ENCODE measurements at places on chromosomes 11 and 22.

DNA sequence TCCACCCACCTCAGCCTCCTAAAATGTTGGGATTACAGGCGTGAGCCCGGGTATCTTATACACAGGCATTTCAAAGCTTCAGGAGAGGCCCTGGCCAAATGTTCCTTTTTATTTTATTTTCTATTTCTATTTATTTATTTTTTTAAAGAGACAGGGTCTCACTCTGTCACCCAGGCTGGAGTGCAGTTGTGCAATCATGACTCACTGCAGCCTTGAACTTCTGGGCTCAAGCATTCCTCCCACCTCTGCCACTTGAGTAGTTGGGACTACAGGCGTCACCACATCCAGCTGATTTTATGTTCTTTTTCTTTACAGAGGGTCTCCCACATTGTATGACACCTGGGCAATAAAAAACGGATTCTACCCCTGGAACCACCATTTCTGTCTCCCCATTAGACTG is 71.2 kb downstream of the FBXO7 start:
- DNase-seq = no peak

DNA sequence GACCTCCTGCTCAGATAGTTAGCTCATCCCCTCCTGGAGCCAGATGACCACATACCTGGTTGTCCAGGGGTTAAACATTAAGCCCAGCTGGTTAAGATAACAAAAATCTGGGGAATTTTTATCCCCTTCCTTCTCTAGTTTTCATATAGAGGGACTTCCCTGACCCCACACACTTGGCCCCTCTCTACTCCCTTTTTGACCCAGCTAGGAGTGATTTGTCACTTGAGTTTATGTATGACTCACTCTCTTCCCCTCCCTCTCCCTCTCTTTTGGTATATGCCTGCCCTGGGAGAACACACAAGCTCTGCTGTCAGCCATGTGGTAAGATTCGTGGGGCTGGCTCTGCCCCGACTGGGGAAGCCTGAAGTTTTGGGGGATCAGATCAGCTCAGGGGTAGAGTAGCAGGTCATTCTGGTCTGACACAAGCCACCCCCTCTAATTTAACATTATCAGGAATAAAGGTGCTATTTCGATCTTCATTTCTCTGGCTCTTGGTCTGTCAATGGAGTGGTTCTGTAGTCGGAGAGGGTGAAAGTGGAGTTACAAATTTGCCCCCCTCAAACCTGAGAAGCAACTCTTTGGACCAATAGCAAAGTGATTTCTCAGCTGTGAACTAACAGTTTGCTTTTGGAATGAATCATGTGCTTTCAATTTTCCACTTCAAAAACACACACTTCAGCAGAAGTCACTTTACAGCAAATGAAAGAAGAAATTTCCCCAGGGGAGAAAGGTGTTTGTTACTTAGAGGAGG is 415.3 kb upstream of the CADM1 start:
- DNase-seq = no peak

DNA sequence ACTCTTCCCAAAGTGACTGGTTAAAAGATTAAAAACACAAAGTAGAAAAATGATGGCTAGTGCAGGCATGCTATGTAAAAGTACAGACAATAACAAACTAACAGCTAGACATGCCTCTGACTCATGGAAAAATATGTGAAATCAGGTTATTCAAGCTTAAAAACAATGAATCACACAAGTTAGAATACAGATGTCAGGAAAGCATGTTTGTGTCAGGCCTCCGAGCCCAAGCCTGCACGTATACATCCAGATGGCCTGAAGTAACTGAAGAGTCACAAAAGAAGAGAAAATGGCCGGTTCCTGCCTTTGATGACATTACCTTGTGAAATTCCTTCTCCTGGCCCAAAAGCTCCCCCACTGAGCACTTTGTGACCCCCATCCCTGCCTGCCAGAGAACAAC is 110.1 kb downstream of the NOX4 start:
- DNase-seq = peak; percentile 79

DNA sequence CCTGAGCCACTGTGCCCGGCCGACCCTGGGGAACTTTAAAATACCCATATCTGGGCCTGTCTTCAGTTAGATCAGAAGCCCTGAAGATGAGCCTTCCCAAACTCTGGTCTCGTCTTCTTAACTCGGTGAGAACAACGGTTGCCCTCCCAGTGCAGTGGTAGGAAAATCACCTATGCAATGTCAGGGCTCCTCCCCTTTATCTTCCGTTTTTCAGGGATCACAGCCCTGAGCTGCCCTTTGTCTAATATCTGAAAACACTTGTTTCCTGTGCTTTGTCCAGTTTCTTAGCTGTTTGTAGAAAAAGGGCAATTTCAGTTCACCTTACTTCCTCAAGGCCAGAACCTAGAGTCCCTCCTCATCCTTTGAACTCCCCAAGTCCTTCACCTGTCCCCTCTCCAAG is 9.4 kb downstream of the DRAP1 start:
- no peak for DNase-seq

DNA sequence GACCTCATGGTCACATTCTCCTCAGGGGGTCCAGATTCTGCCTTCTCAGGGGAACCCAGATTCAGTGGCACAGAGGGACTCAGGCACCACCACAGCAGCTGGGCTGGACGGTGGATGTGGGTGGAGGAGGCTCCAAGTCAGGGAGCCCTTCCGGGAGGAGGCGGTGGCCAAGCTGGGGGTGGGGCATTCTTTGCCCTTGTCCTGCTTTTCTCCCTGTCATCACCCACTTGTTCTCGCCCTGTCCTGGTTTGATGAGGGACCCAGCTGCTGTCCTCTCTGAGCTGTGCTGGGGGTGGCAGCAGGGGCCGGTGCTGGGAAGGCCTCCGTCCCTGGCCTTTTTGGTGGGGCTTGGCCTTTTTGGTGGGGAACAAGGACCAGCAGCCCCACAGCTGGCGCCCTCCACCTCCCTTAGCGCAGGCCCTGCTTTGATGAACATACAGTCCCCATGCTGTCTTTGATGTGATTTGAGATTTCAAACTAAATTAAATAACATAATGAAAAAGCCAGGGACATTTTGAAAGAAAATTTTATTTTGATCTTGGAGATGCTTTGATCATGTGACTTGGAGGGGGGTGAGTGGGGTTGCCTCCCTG is 1168.2 kb downstream of the BRD1 start:
- no peak for DNase-seq

DNA sequence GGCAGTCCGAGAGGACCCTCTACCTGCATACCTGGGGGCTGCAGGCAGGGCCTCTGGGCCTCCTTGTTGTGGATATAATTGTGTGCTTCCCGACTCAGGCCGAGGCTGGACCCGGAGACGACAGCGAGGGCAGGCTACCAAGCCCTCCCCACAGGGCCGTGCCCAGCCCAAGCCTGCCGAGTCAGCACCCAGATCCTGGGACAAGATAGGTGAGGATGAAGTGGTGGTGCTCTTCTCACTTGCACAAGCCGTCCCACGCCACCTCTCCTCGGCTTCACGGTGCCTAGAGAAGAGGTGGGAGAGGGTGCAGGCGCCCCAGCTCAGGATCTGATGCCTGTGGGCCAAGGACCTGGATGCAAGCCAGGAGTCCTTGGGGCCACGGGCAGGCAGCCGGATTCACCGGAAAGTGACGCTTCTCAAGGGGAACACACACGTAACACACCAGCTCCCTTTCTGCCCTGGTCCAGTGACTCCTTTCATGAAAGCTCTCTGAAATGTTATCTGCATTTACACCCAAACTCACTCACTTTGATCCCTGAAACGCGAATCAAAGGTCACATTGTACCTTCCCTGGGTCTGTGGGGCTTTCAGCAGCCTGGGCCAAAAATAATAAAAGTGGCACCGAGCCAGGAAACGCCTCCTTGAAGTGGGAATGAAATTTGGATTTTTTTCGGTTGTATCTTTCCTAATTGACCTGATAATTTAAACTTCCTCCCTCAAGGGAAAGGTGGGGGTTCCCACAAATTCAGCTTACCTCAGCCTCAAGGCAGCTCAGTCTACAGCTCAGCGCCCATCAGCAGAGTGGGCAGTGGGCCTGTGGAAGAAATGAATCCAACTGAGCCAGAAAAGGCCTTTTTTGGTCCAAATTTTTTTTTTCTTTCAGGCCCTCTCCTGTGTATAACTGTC is 1.1 kb upstream of the GNB1L start:
- DNase-seq = no peak

- DNase-seq = no peak
These were observed 417.0 kb upstream of the NARS2 start for GRCh38 chr11:78991681-78992080.

- DNase-seq = no peak
These were observed 16.9 kb upstream of the ALX4 start for GRCh38 chr11:44326615-44327475.

GRCh38 chr11:34904421-34904955 is 11.7 kb downstream of the APIP start:
- DNase-seq = no peak

- DNase-seq = no peak
These were observed 61.5 kb upstream of the EP300 start for GRCh38 chr22:41030891-41031290.

- DNase-seq = no peak
These were observed 18.9 kb downstream of the AP1B1 start for GRCh38 chr22:29369460-29369859.

DNA sequence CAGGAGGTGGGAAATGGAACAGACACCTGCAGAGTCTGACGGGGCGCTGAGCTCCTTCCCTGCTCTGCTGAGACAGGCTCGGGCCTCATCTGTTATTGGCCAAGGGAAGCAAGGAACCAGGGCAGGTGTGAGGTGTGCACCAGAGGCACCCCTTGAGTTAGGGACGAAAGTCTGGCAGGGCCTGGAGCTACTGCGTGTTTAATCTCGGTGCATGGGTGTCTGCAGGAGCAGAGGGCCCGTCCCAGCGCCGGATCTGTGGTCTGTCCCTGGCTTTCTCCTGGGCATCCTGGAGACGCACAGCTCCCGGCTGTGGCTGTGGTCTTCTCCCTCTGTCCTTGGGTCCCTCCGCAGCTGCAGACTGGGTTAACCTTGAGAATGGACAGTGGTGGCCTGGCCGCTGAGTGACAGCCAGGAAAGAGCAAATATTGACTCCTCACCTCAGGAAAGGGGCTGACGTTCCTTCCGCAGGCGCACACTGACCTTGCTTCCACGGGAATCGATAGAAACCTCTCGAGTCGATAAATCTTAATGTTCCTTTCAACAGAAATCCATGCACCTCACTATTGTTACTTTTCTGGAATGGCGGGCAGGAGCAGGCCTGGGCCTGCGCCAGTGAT is 975.6 kb downstream of the BRD1 start:
- no peak for DNase-seq

DNA sequence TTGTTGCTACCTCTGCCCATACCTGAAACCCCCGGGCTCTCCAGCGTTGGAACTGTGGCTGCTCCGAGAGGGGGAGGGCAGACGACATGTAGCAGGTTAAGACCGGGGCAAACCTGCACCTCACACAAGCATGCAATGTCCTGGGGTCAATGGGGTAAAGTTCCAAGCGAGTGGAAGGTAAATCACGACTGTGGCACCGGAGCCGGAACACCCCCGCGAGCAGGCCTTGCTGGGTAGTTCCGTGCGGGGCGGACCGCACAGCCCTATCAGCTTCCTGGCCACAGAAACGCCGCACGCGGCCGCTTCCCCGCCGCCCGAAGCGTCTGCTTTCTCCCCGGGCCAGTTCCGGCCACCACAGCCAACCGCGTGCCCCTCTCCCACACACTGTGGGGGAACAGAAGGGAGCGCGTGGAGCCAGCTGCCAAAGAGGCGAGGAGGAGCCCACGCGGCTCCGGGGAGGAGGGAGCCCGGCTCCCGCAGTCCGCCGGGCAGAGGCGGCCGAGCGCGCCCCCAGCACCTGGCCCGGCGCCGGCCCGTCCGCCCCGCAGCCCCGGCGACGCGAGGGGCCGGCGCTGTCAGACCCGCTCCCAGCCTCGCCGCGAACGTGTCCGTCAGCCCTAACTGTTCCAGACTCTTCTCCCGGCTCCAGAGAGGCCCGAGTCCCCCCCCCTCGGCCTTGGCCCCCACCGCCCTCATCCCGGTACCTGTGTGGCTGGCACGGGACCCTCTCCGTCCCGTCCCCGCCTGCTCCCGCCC is 1.6 kb downstream of the SPTBN2 start:
- DNase-seq = no peak

DNA sequence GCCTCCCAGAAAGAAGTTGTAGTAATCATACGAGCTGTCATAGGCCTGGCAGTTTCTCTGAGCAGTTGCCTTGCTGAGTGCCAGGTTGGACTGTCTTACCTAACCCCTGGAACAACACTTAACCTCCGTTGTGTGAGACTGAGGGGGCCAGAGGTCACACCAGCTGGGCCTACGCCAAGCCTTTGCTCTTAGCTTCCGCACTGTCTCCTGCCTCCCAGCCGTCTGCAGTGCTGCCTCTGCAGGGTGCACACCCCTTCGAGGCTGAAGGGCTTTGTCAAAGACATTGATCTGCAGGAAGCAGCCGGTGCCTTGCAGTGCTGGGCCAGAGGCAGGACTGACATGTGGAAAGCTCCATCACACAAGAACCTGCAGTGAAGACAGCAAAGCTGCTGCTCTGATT is 16.7 kb downstream of the TAB1 start:
- DNase-seq = no peak

DNA sequence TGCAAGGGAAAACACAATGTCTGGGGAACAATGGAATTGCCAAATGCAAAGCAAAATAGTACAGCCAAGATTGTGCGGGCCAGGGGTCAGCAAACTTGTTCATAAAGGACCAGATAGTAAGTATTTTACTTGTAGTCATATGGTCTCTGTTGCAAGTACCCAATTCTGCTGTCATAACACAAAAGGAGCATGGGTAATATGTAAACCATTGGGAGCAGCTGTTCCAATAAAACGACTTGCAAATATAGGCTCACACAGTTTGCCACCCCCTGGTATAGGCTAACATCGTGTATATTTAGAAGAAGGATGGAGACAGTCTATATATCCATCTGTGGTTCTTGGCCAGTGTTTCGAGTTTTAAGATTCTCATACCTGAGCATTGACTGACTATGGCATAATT is 15.6 kb downstream of the SDHAF2 start:
- DNase-seq = no peak

GRCh38 chr11:5258543-5259262 is 4.1 kb upstream of the HBG2 start:
- DNase-seq = no peak

- DNase-seq = no peak
These were observed 12.0 kb downstream of the FAM111A start for GRCh38 chr11:59154610-59155009.

- no peak for DNase-seq
These were observed 43.8 kb downstream of the COPB1 start for GRCh38 chr11:14455648-14456430.

- DNase-seq = no peak
These were observed 465.0 kb downstream of the GUCY1A2 start for GRCh38 chr11:106553304-106553703.
